ENCODE measurements at places on chromosomes 5 and 9. TPM values are rescaled to one million over a fixed set of nuclear protein-coding genes. Genes with fewer than 3 reads are reported as not detected.
A peak's percentile ranks its signal among the peaks of the same experiment; 100 is the strongest.

- DNase-seq: peak; percentile 35
These were observed 10.3 kb upstream of the CCIN start for GRCh38 chr9:36158917-36159316.

SYK gene
- not detected for polyA plus RNA-seq

PRDM9 gene
- polyA plus RNA-seq: not detected

- DNase-seq: peak; percentile 48
These were observed 20.9 kb downstream of the CDHR2 start for GRCh38 chr5:176570044-176570443.

GRCh38 chr5:133754575-133755169 is 142.3 kb upstream of the FSTL4 start:
- peak; percentile 7 for DNase-seq

DNA sequence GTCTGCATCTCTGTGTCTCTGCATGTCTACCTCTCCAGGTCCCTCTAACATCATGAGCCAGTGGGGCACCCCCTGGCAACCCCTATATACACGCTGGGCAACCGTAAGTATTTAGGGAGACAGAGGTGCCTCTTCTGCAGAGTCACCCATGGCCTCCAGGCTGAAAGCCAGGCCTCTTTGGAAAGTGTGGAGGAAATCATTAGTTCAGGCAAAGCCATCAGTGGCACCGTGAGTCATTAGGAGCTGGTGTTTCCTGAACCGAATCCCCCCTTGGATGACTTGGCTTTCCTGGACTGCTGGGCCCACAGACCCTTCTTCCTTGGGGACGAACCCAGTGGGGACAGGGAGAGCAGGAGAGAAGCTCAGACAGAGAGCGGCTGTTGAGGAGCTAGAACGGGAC is 174.8 kb downstream of the OLFM1 start:
- DNase-seq: no peak

PDZD2 gene
- under 0.01 TPM for polyA plus RNA-seq

- no peak for DNase-seq
These were observed 969 bp downstream of the CLK4 start for GRCh38 chr5:178625679-178626483.

ALDH7A1 gene
- 54.9 TPM for polyA plus RNA-seq

DNA sequence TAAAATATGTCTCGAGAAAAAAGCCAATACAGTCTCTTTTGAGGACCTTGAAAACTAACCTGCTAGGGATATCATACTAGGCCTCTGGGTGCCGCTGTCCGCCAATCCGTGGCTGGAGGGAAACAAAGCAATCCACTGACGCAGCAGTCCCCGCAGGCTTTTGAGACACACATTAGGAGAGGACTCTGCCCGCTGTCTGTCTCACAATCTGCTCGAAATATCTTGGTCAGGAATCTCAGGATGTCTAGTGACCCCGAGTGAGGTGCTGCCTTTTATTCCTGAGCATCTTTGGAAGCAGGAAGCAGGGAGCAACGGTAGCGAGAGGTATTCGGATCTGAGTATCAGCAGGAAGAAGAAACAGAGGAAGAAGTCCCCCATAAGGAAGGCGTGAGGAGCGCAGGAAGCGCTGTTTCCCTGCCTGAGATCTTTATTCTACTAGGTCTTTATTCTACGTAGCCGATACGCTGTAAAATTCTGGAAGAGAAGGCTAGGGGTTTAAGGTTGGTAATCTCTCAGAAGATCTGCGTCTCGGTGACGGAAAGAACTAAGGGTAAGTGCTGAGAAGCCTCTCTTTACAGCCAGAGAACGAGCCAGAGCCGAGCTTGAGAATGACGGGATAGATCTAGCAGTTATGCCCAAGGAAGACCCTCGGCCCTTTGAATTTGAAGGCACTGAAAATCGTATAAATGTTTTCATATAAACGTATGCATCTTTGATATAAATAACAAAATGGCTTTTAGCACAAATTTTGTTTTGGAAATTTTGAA is 4.0 kb upstream of the PCDHGA1 start:
- peak; percentile 82 for DNase-seq

DNA sequence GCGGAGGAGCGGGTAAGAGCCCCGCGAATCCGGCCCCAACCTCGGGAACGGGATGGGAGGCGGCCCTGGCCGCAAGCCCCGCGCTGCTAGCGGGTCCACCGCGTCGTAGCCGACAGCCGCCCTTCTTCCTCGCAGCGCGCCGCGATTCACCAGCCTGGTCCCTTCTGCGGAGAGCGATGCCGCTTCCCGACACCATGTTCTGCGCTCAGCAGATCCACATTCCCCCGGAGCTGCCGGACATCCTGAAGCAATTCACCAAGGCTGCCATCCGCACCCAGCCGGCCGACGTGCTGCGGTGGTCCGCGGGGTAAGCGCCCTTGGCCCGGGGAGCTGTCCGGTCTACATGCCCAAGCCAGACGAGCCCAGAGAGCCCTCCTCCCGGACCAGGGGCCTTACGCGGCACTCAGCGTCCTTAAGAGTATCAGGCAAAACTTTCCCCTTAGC is 335 bp downstream of the ROPN1L start:
- no peak for DNase-seq

GRCh38 chr5:62282064-62282463 is 23.9 kb upstream of the KIF2A start:
- no peak for DNase-seq

GRCh38 chr5:132499440-132500243 is 9.1 kb upstream of the IRF1 start:
- no peak for DNase-seq

GRCh38 chr5:147188200-147189108 is 46.4 kb upstream of the STK32A start:
- peak; percentile 59 for DNase-seq

GRCh38 chr5:33146881-33147280 is 293.9 kb upstream of the TARS1 start:
- peak; percentile 67 for DNase-seq

INSYN2B gene
- polyA plus RNA-seq: 9.1 TPM

GRCh38 chr9:133732639-133733408 is 5.3 kb downstream of the SARDH start:
- DNase-seq: no peak

GRCh38 chr9:14031060-14031414 is 282.9 kb downstream of the NFIB start:
- DNase-seq: peak; percentile 18
